ENCODE measurements at places on chromosomes 13 and 19.

DNA sequence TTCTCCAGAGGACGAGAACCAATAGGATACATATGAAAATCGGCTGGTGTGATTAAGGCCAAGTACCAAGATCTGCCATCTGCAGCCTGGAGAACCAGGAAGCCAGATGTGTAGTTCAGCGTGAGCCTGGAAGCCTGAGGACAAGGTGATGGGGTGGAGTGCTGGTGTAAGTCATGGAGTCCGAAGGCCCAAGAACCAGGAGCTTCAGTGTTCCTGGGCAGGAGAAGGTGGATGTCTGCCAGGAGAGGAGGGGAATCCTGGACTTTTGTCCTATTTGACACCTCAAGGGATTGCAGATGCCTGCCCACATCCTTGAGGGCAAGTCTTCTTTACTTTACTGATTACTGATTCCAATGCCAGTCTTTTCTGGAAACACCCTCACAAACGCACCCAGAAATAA lies 71.5 kb downstream of the SPATA13 start:
- H3K27me3 ChIP-seq: no peaks in the 10 kb centered on the region
- H3K4me3 ChIP-seq: no peak overlapping the region
- H3K27ac ChIP-seq: no peak overlapping the region
- no peaks in the 10 kb centered on the region for H3K36me3 ChIP-seq
- no peak for DNase-seq

GRCh38 chr13:80469853-80470381 lies 129.0 kb upstream of the SPRY2 start:
- no peak overlapping the region for H3K4me3 ChIP-seq
- H3K27me3 ChIP-seq: no peaks in the 10 kb centered on the region
- H3K36me3 ChIP-seq: no peaks in the 10 kb centered on the region

- peaks cover 94% of the 10 kb centered on the region for H3K27me3 ChIP-seq
- no peak overlapping the region for H3K27ac ChIP-seq
- no peak for DNase-seq
- no peak overlapping the region for H3K4me3 ChIP-seq
These were observed 14.6 kb downstream of the CEACAM3 start for GRCh38 chr19:41811036-41811435.

GRCh38 chr13:77176350-77176749 lies 149.4 kb upstream of the FBXL3 start:
- DNase-seq: no peak
- H3K4me1 ChIP-seq: no peaks in the 10 kb centered on the region
- no peak overlapping the region for H3K27ac ChIP-seq
- no peaks in the 10 kb centered on the region for H3K27me3 ChIP-seq

- DNase-seq: no peak
- H3K36me3 ChIP-seq: no peaks in the 10 kb centered on the region
- H3K27ac ChIP-seq: no peak overlapping the region
- H3K27me3 ChIP-seq: no peaks in the 10 kb centered on the region
- H3K4me3 ChIP-seq: no peak overlapping the region
These were observed 64.0 kb downstream of the ATP11A start for GRCh38 chr13:112753833-112754232.

DNA sequence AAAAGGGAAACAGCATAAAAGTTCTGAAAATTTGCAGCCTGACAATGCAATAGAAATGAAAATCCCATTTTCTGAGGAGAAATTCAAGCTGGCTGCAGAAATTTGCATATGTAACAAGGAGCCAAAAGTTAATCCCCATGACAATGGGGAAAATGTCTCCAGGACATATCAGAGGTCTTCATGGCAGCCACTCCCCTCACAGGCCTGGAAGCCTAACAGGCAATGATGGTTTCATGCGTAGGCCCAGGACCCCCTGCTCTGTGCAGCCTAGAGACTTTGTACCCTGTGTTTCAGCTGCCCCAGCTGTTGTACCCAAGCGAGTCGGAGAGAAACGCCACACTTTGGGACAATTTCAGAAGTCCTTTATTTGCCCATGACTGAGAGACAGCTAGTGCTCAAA lies 701.3 kb upstream of the KLHL1 start:
- H3K27me3 ChIP-seq: no peaks in the 10 kb centered on the region
- no peak overlapping the region for H3K27ac ChIP-seq
- H3K4me3 ChIP-seq: no peak overlapping the region
- H3K36me3 ChIP-seq: no peaks in the 10 kb centered on the region

DNA sequence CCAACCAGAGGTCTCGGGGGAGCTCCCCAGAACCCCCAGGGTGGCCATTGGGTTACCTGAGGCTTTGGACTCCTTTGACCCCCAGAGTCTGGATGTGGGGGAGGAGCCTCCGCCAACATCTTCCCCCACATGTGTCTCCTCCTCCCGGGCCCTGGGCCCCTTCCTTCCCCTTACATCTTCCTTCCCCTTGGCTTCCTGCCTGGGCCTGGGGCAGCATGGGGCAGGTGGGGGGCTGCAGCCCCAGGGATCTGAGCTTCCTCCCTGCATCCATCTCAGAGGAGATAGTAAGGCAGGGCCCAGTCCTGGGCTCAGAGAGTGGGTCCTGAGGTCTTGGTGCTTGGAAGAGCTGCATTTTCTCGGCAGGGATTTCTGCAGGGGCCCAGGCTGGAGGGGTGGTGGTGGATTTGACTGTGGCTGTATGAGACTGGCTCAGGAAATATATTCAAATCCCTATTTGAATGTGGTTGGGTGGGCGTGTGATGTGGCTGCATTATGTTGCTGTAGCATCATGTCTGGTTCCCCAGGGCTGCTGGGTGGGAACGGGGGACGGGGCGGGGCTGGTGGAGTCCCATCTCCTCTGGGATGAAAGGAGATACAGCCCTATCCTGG lies 919 bp downstream of the VAV1 start:
- H3K4me1 ChIP-seq: no peaks in the 10 kb centered on the region
- no peak overlapping the region for H3K27ac ChIP-seq
- no peaks in the 10 kb centered on the region for H3K27me3 ChIP-seq
- peaks cover 10% of the 10 kb centered on the region for H3K36me3 ChIP-seq
- H3K4me3 ChIP-seq: no peak overlapping the region

DNA sequence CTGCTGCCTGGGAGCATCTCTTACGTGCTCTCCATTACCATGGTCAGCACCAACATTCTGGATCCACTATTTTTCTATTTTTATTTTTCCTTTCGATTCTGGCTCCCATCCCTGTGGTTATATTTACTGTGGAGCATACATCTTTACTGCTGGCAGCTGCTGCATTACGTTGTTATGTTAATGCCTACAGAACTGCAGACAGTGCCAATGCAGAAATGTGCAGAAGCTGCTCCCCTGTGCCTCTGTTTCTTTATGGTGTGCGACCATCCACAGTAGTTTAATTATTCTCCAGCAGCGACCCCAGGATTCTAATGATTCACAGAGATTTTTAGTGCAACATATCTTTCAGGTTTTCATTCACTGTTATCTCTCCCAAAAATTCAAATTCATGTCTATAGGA lies 911.7 kb upstream of the SLITRK6 start:
- no peaks in the 10 kb centered on the region for H3K36me3 ChIP-seq
- H3K27me3 ChIP-seq: no peaks in the 10 kb centered on the region
- no peaks in the 10 kb centered on the region for H3K4me1 ChIP-seq
- DNase-seq: no peak

GRCh38 chr13:74795526-74795925 lies 661.3 kb upstream of the KLF12 start:
- H3K36me3 ChIP-seq: no peaks in the 10 kb centered on the region
- no peak for DNase-seq
- no peaks in the 10 kb centered on the region for H3K4me1 ChIP-seq
- H3K27ac ChIP-seq: no peak overlapping the region
- H3K4me3 ChIP-seq: no peak overlapping the region

DNA sequence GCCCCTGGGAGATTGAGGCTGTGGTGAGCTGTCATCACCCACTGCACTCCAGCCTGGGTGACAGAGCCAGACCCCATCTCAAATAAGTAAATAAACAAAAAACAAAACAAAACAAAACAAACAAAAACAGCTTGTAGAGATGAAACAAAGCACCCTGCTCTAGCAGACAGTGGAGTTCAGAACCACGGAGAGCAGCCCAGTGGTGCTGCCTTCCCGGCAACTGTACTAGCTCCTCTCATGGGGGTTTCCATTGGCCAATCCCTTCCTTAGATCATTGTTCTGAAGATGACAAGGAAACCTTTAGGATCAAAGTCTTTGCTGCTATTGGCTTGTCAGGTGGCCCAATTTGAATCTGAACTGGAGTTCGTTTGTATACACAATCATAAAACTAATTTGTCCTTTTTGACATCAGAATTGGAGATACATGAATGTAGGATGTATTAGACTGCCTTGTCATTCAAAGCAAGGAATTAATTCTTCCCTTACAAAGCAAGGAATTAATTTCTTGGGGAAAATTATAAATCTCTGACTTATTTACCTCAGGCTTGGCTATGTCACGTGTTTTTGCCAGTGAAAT lies 19.7 kb upstream of the SYCN start:
- peak; percentile 38 for DNase-seq
- no peaks in the 10 kb centered on the region for H3K36me3 ChIP-seq
- H3K4me1 ChIP-seq: no peaks in the 10 kb centered on the region
- H3K4me3 ChIP-seq: no peak overlapping the region
- no peak overlapping the region for H3K27ac ChIP-seq
- peaks cover 70% of the 10 kb centered on the region for H3K27me3 ChIP-seq

GRCh38 chr19:4378886-4379285 lies 21.5 kb downstream of the SH3GL1 start:
- peaks cover 25% of the 10 kb centered on the region for H3K36me3 ChIP-seq
- H3K4me3 ChIP-seq: no peak overlapping the region
- H3K27me3 ChIP-seq: no peaks in the 10 kb centered on the region
- H3K27ac ChIP-seq: peak overlapping the region; percentile 83
- no peak for DNase-seq
- H3K4me1 ChIP-seq: peaks cover 43% of the 10 kb centered on the region

- no peaks in the 10 kb centered on the region for H3K4me1 ChIP-seq
- no peak for DNase-seq
- H3K36me3 ChIP-seq: no peaks in the 10 kb centered on the region
- H3K27me3 ChIP-seq: no peaks in the 10 kb centered on the region
- no peak overlapping the region for H3K4me3 ChIP-seq
These were observed 850.2 kb downstream of the OLFM4 start for GRCh38 chr13:53878861-53879260.

GRCh38 chr19:49542446-49542845 lies 14.6 kb downstream of the RCN3 start:
- H3K27me3 ChIP-seq: peaks cover 17% of the 10 kb centered on the region
- H3K36me3 ChIP-seq: peaks cover 3% of the 10 kb centered on the region
- no peaks in the 10 kb centered on the region for H3K4me1 ChIP-seq
- H3K27ac ChIP-seq: no peak overlapping the region
- DNase-seq: no peak

GRCh38 chr19:33674626-33675367 lies 53.0 kb downstream of the CHST8 start:
- H3K27ac ChIP-seq: no peak overlapping the region
- no peak overlapping the region for H3K4me3 ChIP-seq
- no peak for DNase-seq
- H3K36me3 ChIP-seq: no peaks in the 10 kb centered on the region

GRCh38 chr19:1173159-1173844 lies 766 bp downstream of the SBNO2 start:
- H3K27me3 ChIP-seq: no peaks in the 10 kb centered on the region
- H3K27ac ChIP-seq: peak overlapping the region; percentile 85

- H3K4me1 ChIP-seq: no peaks in the 10 kb centered on the region
- no peaks in the 10 kb centered on the region for H3K36me3 ChIP-seq
- no peak overlapping the region for H3K27ac ChIP-seq
- no peaks in the 10 kb centered on the region for H3K27me3 ChIP-seq
- DNase-seq: no peak
These were observed 1198.2 kb upstream of the PCDH20 start for GRCh38 chr13:62613819-62614218.

DNA sequence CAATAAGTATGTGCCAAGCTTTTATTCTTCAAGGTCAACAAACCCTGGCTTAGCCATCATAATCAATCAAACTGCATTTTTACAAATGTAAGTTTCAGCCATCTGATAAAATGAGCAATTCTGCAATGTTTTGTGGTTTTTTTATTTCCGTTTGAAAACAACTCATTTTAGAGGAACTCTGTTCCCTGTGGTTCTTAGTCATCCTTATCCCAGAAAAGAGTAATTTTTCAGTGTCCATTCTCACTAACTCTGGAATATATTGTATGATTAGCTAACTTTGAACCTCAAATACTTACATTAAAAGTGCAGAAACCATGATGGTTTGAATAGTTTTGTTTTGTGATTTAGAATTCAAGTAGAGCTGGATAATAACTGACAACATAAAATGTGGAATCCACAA lies 87.6 kb downstream of the IRS2 start:
- no peak for DNase-seq
- H3K27me3 ChIP-seq: no peaks in the 10 kb centered on the region
- H3K36me3 ChIP-seq: no peaks in the 10 kb centered on the region

- no peaks in the 10 kb centered on the region for H3K4me1 ChIP-seq
- no peak overlapping the region for H3K27ac ChIP-seq
- peaks cover 20% of the 10 kb centered on the region for H3K27me3 ChIP-seq
- no peaks in the 10 kb centered on the region for H3K36me3 ChIP-seq
- DNase-seq: no peak
These were observed 23.4 kb downstream of the TMEM255B start for GRCh38 chr13:113782472-113782871.

DNA sequence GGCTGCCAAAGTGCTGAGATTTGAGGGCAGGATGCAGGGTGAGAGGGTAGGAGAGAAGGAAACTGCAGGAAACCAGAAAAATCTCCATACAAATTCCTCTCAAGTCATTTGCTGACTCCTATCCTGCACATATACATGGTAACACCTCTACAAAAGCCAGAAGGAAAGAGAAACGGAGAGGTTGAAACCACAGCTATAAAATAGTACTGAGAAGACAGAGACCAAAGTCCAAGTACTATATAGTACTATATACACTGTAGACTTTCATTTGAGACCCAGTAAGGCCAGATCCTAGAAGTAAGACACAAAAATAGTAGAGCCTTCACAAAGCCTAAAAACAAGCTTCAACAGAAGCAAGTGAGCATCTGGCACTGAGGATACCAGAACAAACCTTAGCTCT lies 103.1 kb downstream of the UGGT2 start:
- no peak overlapping the region for H3K4me3 ChIP-seq
- no peaks in the 10 kb centered on the region for H3K4me1 ChIP-seq
- H3K27me3 ChIP-seq: no peaks in the 10 kb centered on the region
- no peak overlapping the region for H3K27ac ChIP-seq
- H3K36me3 ChIP-seq: no peaks in the 10 kb centered on the region
- DNase-seq: no peak

DNA sequence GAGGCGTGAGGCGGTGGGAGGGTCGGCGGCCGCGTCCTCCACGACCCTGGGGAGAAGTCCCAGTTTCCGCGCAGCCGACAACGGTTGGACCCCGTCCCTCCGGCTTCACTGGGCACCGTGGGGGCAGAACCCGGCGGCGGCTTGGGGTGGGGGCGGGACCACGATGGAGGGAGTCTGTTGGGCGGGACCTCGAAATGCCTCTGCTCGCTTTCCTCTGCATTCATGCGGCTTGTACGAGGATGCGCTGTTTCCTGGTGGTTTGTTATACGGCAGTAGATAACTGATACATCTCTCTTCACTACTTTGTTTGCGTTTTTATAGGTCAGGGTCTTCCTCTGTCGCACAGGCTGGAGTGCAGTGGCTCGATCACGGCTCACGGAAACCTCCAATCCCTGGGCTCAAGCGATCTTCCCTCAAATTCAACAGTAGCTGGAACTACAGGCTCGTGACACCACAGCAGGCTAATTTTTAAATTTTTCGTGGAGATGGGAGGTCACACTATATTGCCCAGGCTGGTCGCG lies 24.6 kb upstream of the ZNF846 start:
- peaks cover 18% of the 10 kb centered on the region for H3K36me3 ChIP-seq
- H3K4me1 ChIP-seq: peaks cover 8% of the 10 kb centered on the region
- no peaks in the 10 kb centered on the region for H3K27me3 ChIP-seq
- H3K27ac ChIP-seq: no peak overlapping the region
- no peak for DNase-seq

Measured in Calu3 (cell line).